Stimulated activated CD4-positive, alpha-beta T cell treated with anti-CD3 and anti-CD28 coated beads, TNF-alpha, amount 100 ng/mL, for 24 hours (primary cell): ENCODE measurements at places on chromosomes 3 and 15.

DNA sequence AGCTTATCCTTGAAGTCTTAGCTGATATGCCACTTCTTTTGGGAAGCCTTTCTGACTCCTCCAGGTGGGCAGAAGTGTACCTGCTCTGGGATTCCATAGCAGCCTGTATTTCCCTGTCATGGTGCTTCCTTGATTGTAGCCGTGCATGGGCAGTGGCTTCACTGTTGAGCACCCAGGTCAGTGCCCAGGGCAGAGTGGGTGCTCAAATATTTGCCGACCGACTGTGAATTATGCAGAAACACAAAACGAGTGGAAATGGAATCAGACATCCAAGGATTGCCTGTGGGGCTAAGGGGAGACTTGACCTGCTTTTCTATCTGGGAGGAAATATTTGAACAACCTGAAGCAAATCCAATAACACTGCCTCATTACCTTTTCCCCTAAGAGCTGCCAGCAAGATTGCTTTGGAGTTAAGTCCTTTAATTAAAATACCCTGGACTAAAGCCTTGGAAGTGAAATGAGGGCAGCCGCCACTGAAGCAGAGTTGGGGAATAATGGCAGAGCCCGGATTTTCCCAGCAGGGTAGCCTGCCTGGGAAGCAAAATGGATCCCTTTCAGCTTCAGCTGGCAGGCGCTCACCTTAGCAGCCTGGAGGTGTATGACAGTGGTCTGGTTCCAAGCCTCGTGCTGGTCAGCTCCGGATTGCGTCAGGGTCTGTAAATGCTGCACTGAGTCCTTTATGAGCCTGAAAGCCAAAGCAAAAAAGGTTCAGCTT is 14.9 kb downstream of the ACOX2 start:
- DNase-seq, result no peak

- DNase-seq, result no peak
Observed at GRCh38 chr15:33649217-33649933, 318.9 kb upstream of the CHRM5 start.

GRCh38 chr15:57229051-57229450 is 147.3 kb upstream of the CGNL1 start:
- no peak for DNase-seq

- DNase-seq, result no peak
Observed at GRCh38 chr3:79085171-79085570, 682.6 kb downstream of the ROBO1 start.

- DNase-seq, result no peak
Observed at GRCh38 chr15:93771196-93772030, 459.9 kb upstream of the MCTP2 start.

- DNase-seq, result no peak
Observed at GRCh38 chr3:146914409-146914808, 309.3 kb upstream of the PLSCR5 start.

- DNase-seq, result no peak
Observed at GRCh38 chr15:45790325-45790943, 155.6 kb downstream of the SQOR start.

DNA sequence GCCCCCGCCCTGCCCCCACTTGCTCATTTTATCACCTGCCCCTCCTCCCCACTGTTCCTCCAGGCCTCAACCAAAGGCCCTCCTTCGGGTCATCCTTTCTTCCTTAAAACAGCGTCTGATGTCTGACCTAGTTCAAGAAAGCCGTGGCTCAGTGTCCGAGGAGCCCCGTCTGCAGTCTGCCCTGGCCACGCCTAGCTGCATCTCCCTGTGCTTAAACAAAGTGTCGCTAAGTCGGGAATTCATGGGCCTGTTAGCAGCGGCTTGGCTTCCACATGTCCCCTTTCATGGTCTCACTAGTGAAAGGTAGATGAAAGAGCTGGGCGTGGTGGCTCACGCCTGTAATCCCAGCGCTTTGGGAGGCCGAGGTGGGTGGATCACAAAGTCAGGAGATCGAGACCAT is 41.2 kb downstream of the TM2D3 start:
- no peak for DNase-seq

DNA sequence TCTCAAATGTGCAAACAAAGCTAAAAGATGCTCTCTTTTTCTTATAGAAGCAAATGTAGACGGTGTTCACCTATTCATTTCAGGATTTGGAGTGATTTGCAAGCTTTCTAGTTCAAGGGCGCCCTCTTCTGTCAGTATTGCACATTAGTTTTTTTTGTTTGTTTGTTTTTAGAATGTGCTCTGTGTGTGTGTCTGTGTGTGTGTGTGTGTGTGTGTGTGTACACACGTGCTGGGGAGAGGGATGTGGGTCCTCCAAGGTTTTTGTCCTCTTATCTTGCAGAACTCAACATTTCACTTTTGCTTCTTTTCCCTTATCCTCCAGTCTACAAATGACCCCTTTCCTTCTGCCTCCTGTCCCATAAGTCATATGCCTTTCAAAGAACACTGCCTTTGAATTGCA is 23.5 kb downstream of the DNAH1 start:
- DNase-seq, result peak; percentile 10

DNA sequence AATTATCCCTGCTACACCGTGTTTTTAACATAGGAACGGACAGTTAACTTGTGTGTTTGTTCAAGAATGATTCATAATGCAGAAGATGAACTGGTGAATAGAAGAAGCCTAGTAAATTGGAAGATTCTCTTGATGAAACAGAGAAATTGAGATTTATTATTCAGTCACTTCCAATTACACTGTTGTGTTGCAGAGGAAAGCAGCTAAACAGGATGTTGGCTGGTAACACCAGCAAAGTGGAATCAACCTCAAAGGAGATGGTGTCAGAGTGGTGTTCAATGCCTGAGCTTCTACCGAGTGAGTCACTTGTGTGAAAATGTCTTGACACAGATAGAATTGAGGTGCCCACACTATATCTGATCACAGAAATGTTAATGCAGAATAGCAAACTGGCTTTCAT is 399.6 kb downstream of the LPP start:
- no peak for DNase-seq

DNA sequence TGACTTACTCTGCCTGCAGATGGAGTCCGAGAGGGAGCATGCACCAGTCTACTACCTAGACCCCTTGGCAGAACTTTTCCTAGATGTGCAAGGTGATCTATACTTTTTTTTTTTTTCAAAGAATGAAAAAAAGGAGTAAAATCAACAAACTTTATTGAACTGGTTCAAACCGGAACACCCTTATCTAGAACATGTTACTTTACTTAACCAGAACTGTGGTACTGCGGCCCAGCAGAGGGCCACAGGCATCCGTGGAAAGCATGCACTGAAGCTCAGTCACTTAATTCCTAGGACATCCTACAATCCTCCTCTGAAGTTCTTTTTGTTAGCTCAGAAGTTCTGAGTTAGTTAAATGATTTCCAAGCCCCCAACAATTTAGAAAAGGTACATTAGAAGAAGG is 21.6 kb downstream of the CHAC1 start:
- DNase-seq, result no peak

- no peak for DNase-seq
Observed at GRCh38 chr3:130700541-130700940, 46.1 kb downstream of the PIK3R4 start.

DNA sequence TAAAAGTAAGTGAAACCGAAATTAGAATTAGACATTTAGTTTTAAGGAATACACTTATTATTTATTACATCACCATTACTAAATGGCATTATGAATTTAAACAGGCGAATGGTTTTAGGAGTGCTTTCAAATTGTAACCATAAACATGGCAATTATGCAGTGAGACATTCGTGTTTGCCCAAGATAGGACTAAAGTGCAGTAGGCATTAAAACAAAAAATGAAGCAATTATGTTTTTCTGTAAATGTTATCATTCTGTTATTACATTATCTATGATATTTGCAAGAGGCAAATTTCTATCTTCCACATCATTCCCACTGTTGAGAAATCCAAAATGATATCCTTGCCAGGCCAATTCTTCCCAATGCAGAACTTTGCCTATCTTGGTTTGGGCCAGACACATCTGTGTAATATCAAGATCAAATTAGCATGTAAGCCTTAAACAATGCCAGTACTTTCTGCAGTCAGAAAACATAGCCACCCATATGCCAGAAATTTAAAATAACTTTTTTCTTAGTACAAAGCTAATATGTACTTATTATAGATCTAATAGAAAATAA is 156.9 kb downstream of the ATP8B4 start:
- DNase-seq, result no peak

GRCh38 chr3:14950274-14950673 is 2.9 kb downstream of the NR2C2 start:
- DNase-seq, result no peak

DNA sequence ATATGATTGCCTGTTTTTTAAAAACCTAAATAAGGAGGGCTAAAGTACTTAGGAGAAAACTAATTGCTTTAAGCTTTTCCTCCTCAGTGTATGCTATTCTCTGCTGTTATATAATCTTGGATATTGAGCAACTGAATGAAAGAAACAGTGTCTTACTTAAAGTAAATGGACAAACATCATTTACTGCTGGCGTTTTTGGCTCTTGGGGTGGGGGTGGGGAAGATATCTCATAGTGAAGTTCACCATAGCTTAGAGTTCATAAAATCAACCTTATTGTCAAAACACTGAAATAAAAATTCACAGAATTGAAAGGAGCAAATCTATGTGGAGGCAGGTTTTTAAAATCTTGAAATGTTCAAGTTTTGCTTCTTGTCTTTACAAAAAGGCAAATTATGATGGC is 256.4 kb upstream of the SOX2 start:
- DNase-seq, result no peak

DNA sequence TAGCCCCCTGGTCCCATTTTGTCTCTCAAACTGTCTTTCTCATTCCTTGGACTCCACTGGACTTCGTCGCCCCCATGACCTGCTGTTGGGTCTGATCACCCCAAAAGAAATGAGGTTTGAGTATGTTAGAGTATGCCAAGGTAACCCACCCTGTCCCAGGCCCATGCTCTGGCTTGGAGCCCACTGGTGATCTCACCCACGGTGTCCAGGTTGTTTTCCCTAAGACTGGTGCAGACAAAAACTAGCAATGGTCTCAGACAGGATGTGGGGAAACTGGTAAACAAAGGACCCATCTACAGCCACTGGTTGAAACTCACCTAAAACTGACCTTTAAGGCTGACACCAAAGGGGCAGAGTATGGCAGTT is 38.9 kb downstream of the EFCAB12 start:
- DNase-seq, result no peak

- DNase-seq, result no peak
Observed at GRCh38 chr3:119175872-119176756, 2.7 kb downstream of the UPK1B start.

DNA sequence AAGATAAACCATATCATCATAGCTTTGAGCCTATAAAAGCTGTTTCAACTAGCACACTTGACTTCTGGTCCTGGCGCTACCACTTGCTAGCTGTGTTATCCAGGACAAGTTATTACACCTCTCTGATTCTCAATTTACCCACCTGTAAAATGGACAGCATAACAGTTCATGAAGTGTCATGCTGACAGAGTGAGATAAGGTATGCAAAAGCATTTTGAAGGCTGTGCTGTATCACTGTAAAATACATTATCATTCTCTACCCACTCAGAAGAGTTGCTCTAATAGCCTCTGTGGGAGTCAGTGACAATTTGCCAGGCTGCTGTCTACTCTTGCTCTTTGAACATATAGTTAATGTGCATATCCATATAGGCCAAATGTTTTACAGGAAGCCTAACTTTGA is 93.0 kb downstream of the SSR3 start:
- DNase-seq, result no peak

GRCh38 chr15:22955544-22956119 is 24.5 kb downstream of the CYFIP1 start:
- DNase-seq, result no peak

- no peak for DNase-seq
Observed at GRCh38 chr3:69582044-69582443, 157.2 kb upstream of the MITF start.

GRCh38 chr15:70217226-70218160 is 119.8 kb upstream of the TLE3 start:
- no peak for DNase-seq

- DNase-seq, result no peak
Observed at GRCh38 chr15:63803106-63803886, 30.5 kb downstream of the HERC1 start.

DNA sequence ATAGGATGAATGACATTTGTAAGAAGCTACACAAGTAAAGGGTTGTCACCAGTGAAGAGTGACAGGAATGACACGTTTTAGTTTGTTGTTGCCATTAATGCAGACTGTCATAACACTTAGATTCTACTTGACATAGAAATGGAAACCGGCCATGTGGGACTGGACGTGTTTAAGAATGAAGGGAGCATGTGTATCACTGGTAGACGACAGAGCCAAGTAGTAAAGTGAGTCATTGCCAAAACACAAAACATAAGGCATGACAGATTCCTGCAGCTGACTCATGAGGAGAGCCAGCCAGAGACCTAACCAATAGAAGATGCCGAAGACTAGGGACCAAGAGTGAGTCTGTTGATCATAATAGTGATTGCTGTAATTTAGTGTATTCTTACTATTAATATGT is 106.2 kb upstream of the PLAAT1 start:
- no peak for DNase-seq

- DNase-seq, result no peak
Observed at GRCh38 chr3:107242579-107242978, 134.7 kb upstream of the CCDC54 start.

DNA sequence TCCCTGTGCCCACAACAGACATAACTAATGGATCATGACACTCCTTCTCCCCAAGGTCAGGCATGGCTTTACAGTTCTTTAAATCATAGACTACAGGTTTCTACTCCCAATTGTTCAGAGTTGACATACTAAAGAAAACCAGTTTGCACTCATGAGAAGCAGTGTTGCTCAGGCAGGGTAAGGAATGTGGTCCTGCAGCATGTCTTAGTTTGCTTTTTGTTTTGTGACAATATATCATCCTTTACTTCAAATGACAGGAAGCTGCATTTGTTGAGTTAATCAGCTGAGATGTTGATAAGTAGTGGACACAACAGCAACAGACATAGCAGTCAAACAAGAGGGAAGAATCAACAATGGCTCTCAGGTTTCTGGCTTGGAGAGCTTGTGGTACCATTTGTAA is 267.5 kb downstream of the SLCO3A1 start:
- DNase-seq, result no peak

GRCh38 chr3:181176601-181177000 is 187.1 kb upstream of the DNAJC19 start:
- no peak for DNase-seq

DNA sequence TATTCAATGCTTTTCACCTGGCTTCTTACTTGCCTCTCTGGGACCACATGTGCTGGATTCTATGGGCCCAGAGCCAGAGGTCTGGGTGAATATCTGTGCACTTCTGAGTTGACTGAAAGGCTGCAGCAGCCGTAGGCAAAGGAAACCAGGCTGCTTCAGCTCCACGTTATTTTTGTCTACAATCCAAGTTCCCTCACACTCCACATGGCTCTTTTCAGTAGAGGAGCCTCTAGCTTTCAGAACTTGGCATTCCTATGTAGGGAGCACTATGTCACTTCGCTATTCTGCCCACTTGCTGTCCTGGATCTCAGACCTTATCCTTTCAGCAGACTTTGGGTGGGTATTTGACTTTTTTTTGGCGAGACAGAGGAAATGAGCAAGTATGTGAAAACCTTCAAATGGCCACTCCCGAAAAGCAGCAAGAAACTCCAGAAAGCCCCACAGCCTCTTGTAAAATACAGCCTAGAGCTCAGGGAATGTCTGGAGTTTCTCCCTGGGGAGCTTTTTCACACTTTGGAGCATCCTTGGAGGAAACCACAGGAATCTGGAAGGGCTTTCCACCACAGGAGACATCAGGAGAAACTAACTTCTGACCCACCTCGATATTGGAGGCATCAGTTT is 80.9 kb downstream of the DUT start:
- DNase-seq, result no peak
